ENCODE measurements at places on chromosomes 7 and 10.

DNA sequence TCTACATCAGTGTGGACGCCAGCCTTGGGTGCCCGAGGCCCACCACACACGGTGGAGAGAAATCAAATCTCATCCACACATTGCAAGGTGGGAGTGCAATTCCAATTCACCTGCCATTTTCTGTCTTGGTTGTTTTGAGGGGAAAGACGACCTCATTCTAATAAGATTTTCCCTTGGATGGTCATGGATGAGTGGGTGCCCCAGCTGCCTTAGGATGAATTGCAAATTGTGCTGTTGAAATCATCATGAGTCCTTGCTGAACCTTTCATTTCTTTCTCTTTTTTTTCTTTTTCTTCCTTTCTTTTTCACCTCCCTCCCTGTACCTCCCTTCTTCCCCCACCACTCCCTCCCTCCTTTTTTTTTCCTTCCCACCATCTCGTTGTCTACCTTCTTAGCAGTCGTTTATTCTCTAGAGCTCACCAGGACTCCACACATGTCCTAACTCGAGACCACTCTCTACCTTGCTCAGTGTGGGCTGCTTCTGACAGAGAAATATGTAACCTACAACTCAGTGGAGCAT lies 266.9 kb upstream of the NFE2L3 start:
- DNase-seq = no peak

- DNase-seq = no peak
These were observed 19.4 kb downstream of the TRIM4 start for GRCh38 chr7:99899830-99900519.

- no peak for DNase-seq
These were observed 424.0 kb downstream of the EXOC4 start for GRCh38 chr7:133676805-133677370.

DNA sequence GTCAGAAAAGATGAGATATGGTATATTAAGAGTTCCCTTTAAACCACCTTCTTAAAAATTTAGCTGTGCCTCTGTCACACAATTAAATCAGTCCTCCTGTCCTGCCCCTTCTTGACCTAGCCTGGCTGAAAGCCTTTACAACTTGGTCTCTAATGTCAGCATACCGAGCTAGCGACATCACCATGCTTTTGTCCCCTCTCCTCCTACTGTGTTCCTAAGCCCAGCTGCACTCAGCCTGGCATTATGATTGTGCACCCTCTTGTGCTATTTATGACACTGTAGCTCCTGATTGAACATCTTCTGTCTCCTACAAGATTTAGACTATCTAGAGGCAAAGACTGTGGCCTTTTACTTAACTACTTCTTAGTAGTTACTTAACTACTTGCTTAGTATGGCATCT lies 29.2 kb downstream of the TDRD1 start:
- no peak for DNase-seq

DNA sequence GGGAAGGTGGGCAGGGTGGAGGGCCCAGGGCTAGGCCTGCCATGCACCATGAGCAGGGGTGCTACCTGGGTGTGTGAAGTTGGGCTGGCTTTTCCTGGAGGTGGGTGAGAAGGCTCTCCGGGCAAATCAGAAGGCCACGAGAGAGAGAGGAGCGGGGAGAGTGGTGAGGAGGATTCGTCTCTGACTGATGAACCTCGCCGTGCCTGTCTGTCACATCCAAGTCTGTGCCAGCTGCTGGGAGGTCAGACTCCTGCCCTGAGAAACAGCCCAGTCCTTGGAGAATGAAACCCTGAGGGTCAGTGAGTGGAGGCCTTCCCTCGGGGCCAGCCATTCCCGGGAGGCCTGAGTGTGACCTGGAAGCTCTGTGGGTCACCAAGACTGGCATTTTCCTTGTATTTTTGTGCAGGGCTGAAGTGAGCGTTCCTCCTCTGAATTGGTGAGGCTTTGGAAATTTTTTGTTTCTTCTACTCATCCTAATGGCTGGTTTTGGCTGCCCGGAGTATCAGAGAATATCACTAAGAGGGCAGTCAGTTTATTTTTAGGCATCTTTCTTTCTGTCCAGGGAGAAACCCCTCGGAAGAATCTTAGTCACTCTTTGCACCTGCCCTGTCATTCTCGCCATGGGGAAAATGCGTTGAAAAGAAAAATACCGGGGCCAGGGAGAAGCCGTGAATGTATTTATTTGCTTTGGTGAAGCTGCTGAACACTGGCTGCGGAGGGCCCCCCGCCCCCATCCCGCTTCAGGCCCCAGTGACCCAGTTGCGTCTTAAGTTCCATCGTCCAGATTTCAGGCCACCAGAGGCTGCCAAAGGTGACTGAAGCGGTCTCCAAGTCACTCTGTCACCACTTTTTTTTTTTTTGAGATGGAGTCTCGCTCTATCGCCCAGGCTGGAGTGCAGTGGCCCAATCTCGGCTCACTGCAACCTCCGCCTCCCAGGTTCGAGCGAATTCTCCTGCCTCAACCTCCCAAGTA lies 6.5 kb upstream of the AP5Z1 start:
- no peak for DNase-seq
